Stimulated activated CD4-positive, alpha-beta T cell treated with anti-CD3 and anti-CD28 coated beads, TNF-alpha, amount 100 ng/mL, for 48 hours (primary cell): ENCODE measurements at places on chromosomes 2 and 18.

- no peak for DNase-seq
These were observed 539.3 kb downstream of the TNS1 start for GRCh38 chr2:217463402-217464075.

- no peak for DNase-seq
These were observed 240.5 kb downstream of the AGPS start for GRCh38 chr2:177633111-177633510.

- no peak for DNase-seq
These were observed 12.3 kb downstream of the EN1 start for GRCh38 chr2:118834901-118835745.

- no peak for DNase-seq
These were observed 208.2 kb upstream of the CHAC2 start for GRCh38 chr2:53559302-53559966.

DNA sequence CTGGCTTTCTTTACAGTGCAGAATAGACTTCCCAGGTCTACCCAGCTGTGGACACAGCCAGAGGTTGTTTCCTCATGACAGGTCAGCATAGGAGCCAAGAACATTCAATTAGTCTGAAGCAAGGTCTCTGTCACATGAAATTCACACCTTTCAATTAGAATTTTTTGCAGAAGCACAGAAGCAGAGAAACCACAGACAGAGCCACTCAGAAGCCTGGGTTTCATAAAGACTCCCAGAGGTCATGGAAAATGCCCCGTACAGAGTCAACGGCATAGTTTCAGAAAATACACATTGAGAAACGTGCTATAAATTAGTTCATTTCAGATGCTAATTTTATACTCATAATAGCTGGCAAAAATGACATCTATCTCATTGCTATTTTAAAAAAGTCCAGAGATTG is 87.0 kb upstream of the TMEM200C start:
- no peak for DNase-seq

GRCh38 chr2:10847008-10847407 is 34.4 kb upstream of the PDIA6 start:
- DNase-seq = no peak

DNA sequence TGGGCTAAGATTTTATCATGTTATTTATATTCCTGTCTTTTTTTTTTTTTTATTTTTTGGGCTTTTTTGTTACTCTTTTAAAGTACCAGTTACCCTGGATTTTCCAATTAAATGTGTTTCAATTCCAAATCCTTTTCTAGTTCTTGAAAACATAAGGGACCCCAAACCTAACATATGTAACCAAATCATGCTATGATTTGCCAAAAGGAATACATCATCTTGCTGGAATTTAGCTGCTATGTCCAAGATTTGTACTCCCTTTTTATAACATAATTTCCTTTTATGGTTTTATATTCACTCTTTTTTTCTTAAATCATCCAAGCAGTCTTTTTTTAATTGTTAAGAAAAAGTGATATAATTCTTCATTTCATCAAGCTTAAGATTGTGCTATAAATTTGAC is 60.9 kb upstream of the DSEL start:
- no peak for DNase-seq

- DNase-seq = no peak
These were observed 679 bp upstream of the WDR75 start for GRCh38 chr2:189440644-189440946.

DNA sequence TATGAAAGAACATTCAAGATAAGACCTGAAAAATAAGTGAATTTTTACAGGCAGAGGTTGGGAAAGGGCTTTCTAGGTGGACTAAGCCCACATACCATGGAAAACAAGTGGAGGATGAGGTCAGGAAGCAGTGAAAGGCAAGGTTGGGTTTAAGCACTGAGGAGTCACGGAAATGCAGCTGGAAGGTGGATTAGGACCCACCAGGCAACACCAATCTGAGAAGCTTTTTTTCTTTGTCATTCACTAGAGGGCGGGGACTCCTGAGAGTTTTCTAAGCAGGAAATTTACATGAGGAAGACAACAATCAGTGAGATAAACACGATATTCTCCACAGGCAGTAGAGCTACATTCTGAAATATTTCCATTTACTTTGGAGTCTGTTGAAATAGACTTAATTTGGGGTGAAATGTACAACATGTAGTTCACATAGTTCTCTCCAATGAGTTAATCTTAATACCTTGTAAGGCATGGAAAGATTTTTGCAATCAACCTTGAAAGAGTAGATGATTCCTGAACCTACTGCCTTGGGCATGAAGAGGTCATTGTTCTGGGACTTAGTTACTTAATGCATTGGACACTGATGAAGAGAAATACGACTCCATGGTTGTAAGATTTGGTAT is 40.7 kb downstream of the VIT start:
- no peak for DNase-seq

DNA sequence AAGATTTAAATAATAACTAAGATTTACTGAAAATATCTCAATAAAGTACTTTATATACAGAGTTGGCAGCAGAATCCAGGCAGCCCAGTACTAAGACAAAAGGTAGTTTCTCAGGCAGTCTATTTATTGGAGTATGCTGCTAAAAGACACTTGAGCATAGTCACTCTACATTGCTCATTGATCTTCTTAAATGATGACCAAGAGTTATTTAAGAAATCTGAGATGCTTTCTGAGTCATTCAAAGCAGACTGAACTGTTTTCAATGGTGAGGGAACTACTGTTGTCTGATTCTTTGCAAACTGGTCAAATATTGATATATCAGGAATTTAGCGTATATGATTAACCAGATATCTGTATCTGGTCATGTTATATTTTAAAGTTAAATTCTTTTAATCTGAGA is 133.6 kb downstream of the PHLPP1 start:
- no peak for DNase-seq

DNA sequence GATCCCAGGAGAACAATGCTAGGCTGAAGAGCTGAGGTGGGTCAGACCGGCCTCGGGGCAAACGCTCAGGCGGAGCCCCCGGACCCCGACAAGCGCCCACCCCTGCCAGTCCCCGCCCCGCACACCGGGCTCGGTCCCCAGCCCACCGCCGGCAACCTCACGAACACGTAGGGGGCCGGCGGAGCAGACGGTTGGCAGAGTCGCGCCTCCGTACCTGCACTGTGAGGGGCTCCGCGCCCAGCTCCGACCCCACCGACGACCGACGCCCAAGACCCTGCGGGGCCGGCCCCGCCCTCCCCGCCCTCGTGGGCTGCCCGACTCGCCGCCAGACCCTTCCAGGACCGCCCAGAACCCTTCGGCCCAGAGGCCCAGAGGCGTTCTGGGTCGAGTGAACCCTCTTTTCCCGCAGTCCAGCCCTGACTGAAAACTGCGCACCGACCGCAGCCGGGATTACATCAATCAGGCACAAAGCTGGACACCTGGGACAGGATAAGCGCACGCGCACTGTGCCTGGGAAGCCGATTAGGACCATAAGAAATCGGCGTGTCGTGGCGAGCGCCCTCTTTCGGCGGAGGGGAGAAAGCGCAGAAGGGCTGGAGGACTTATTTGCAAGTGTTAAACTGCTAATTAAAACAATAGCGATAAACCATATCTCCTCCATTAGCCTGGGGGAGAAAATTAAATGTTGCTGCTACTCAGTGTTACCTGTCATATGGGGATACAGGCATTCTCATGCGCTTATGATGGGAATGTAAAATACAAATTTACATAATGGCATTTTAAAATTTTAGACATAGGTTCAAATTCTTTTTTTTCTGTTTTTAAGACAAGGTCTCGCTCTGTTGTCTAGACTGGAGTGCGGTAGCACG is 11.7 kb upstream of the DCTN1 start:
- peak; percentile 89 for DNase-seq

DNA sequence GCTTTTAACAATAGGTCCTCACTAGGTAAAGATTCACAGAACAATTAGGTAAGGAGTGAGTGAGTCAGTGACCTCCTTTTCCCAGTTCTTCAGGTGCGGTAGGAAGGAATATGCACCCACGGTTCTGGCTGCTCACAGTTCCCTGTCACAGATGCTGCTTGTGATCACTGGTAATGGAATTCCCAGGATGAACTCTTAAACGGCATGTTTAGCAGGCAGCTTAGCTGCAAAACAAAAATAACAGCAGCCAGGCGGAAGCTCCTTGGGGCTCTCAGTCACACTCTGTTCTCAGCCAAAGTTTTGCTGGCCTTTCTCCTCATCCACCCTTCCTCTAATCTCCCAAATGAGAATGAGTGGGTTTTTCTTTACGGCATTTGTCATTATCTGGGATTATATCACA is 274.5 kb downstream of the MYT1L start:
- DNase-seq = no peak

- DNase-seq = no peak
These were observed 50.0 kb upstream of the RFX8 start for GRCh38 chr2:101524806-101525430.

- no peak for DNase-seq
These were observed 25.8 kb upstream of the IL18RAP start for GRCh38 chr2:102397209-102397608.

DNA sequence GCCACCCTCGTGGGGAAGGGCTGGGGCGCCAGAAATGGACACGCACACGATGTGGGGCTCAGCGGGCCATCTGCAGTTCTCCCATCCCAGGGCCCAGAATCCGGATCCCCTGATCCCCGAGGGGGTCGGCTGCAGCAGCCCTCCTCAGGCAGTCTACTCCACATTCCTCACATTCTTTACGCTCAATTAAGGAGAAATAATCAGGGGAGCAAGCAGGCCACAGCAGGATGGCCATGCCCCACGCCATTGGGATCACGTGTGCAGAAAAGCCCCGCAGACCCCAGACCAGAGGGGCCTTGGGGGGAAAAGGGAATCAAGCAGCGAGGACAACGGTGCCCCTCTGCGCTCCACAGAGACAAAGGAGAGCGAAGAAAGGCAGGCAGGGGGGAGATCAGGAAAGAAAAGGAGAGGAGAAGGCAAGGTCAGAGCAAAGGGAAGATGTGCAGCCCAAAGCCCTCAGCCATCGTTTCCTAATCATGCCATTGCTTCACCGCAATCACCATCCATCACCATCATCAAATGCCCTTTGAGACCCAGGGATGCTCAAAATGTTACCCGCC is 17.5 kb upstream of the PKDCC start:
- DNase-seq = no peak
